ENCODE measurements at places on chromosomes 3 and 15.
A peak's percentile ranks its signal among the peaks of the same experiment; 100 is the strongest.

- no peak for DNase-seq
Measured at GRCh38 chr15:39462691-39463090, 118.2 kb upstream of the THBS1 start.

DNA sequence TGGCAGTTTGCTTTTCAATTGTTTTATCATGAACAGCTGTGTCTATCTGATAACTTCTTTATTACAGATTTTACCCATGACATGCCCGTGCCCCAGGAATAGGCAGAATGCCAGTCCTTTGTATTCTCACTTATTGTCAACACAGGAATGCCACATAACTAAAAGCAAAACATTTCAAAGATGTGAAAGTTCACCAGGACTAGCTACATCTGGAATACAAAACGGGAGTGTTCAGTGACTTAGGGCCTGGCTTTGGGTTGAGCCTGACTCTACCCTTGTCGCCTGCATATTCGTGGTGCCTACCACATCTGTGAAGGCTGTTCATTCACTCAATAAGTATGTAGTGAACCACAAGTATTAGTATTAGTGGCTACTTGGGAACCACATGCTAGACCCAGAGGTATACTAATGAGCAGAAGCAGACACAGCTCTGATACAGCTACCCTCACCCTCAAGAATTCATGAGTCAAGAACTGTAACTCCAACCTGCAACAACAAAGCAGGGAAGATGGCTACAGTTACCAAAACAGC, 2.9 kb downstream of the TNFSF10 start:
- DNase-seq, result no peak

GRCh38 chr15:50820808-50821382, 55.4 kb upstream of the SPPL2A start:
- DNase-seq, result no peak

DNA sequence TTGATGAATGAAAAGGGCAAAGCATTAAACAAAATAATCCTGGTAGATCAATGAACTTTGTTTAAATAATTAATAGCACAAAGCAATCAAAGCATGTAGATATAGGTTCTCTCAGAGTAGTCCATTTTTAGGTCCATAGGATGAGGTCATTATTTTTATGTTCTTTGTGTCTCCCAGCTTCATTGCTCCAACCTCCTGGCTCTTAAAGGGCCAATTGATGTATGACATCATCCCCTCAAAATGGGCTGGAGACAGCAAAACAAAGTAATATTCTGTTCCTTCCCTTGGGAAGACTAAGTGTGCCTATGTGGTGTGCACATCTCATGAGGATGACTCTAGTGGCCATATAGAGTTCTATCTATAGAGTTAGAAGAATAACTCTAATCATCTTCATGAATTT, 49.5 kb downstream of the HMG20A start:
- DNase-seq, result no peak

- DNase-seq, result no peak
Measured at GRCh38 chr15:44038755-44039191, 156.3 kb downstream of the FRMD5 start.

DNA sequence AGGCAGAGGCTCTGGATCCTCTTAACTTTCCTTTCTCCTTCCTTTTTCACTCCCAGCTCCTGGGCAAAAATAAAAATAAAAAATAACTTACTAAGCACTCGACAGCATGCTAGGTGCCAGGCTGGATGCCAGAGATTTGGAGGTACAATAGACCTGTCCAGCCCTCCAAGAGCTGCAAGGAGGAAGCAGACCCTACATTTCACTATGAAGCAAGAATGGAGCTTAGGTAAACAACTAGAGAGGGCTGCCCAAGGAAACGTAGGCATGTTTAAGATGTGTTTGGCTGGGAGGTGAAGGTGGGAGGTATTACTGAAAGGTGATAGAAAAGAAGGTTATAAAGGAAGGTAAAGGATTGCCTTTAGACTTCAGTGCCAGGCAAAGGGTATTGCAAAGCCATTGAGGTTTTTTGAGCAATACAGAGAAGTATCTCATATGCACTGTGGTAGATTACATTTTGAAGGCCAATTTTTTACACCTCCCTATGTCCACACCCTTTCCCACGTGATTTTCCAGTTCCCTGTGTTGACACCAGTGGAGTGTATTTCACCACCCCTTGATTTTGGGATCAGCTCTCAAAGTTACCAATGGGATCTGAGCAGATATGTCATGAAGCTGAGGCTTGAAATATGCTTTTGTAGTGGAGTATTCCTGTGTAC, 69.1 kb downstream of the DCLK3 start:
- no peak for DNase-seq

- no peak for DNase-seq
Measured at GRCh38 chr3:12139111-12139511, 19.6 kb downstream of the TIMP4 start.

- DNase-seq, result peak; percentile 90
Measured at GRCh38 chr3:126355777-126356372, 1.3 kb downstream of the KLF15 start.

DNA sequence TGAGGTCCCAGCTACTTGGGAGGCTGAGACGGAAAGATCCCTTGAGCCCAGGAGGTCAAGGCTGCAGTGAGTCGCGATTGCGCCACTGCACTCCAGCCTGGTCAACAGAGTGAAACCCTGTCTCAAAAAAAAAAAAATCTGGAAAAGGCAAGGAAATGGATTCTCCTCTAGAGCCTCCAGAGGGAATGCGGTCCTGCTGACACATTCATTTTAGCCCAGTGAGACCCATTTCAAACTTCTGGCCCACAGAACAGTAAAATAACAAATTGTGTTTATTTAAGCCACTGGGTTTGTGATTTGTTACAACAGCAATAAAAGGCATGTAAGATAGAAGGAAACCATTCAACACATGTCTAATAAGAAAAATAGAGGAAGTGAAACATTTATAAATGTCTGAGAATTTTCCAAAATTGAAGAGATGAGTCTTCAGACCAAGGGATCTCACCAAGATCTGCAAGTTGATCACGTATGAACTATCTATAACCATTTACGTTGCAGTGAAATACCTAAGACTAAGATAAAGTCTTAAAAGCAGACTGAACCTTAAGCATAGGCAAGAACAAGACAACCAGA, at the start of gene HTR3E:
HTR3E (plus strand) TSS at position 254 of the 573 bp plus-strand sequence. CDS start 466 bp downstream, outside the sequence.
- DNase-seq, result no peak

DNA sequence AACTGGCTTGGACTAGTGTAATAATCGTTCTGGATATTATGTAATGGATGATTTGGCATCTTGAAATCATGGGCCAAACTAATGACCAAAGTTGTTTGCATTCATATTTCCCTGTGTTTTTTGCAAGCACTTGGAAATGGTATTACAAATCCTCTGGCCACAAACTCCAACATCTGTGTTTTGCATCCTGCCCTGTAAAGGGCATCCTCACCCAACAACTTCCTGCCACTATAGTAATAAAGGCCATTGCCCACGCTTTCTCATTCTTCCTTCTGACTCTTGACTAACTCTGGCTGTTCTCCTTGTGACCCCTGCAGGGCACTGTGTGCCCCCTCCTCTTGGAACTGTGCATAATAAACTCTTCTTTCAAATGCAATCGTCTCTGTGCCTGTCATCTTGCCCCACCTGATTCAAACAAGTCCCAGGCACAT, 25.4 kb upstream of the PSMD6 start:
- DNase-seq, result no peak

DNA sequence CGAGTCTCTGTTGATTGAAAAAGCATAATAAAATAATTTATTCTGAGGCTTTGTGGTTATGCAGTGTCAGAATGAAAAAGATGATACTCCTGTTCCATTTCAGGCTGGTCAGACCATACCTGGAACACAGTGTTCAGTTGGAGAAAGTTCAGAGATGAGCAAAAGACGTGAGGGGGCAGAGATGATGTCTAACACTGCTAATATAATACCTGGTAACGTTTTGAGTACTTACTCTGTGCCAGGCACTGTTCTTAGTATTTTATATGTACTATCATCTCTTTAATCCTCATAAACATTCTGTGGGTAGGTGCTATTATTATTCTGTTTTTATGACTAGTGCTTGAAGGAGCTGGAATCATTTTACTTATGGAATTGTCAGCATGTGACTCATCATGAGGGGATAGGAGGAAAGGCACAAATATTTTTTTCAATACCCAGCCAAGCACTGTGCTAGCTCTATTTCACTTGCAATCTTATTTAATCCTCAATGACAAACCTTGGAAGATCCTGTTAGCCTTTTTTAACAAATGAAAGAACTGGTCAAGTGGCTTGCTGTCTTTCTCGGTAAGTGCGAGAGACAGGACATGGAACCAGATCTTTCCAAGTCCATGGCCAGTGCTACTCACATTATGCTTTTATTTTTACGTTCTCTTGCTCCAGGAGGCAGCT, 31.8 kb downstream of the IQGAP1 start:
- DNase-seq, result no peak

DNA sequence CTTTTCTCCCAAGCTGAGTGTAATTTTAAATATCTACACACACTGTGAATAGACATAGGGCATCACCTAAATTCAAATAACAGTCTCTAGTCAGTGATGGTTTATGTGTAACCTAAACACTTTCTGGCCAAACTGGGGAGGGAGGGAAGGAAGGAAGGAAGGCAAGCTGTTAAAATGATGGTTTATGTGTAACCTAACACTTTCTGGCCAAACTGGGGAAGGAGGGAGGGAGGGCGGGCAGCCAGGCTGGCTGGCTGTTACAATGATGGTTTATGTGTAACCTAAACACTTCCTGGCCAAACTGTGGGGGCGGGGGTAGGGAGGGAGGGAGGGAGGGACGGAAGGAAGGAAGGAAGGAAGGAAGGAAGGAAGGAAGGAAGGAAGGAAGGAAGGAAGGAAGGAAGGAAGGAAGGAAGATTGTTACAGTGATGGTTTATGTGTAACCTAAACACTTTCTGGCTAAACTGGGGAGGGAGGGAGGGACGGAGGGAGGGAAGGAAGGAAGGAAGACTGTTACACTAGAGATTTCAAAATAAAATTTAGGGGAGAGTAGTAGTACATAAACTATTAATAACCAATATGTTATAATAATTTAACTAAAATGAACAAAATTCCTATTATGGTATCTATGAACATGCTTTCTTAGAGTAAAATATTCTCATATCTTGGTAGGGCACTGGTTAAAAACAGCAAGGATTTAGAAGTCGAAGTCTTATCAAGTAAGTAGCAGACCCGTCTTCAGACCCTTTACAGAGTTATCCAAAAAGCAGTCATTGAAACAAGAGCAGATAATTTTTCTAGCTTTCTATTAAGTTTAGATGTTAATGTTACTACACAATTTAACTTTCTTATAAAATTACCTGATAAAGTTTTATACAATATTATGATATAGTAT, 148.1 kb downstream of the LMLN start:
- no peak for DNase-seq
